ENCODE measurements at places on chromosomes 3 and 15.

GRCh38 chr3:2783261-2783660 is 326.9 kb downstream of the IL5RA start:
- no peak for DNase-seq

DNA sequence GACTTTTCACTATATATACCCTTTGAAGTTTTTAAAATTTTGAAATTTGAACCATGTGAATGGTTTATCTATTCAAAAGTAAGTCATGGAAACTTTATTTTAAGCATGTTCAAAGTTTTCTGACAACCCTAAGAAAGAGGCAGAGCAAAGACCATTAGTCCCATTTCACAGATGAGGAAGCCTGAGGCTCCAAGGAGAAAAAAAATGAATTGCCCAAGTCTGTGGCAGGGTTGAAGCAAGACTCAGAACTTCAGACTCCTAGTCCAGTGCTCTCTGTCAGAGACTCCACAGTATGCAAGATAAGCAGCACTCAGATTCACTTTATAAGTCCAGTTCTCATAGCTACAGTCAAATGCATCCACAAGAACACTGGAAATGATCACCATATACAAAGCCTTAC is 4.5 kb downstream of the RAB43 start:
- no peak for DNase-seq

- no peak for DNase-seq
Observed at GRCh38 chr15:60049948-60050347, 45.8 kb downstream of the FOXB1 start.

GRCh38 chr15:43168192-43169107 is 16.8 kb upstream of the CCNDBP1 start:
- DNase-seq, result peak; percentile 2

DNA sequence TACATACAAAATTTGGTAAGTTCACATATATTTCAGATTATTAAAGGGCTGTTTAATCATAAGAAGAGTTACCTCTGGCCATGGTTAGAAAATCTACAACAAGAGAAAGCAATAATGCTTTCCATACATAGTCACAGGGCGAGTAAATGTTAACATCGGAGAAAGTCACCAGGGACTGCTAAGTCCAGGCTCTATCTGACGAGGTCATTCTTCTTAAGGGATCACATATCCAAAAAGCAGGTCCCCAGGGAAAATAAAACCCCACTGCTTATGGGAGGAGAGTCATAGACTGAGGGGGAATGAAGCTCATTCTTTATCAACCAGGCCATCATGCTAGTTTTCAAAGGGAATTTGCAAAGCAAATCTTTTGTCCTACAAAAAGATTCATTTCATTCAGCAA is 3.1 kb downstream of the PCYT1A start:
- DNase-seq, result peak; percentile 40

- no peak for DNase-seq
Observed at GRCh38 chr3:155658671-155659261, 86.1 kb downstream of the PLCH1 start.

- DNase-seq, result no peak
Observed at GRCh38 chr3:189941679-189942078, 179.0 kb downstream of the P3H2 start.

DNA sequence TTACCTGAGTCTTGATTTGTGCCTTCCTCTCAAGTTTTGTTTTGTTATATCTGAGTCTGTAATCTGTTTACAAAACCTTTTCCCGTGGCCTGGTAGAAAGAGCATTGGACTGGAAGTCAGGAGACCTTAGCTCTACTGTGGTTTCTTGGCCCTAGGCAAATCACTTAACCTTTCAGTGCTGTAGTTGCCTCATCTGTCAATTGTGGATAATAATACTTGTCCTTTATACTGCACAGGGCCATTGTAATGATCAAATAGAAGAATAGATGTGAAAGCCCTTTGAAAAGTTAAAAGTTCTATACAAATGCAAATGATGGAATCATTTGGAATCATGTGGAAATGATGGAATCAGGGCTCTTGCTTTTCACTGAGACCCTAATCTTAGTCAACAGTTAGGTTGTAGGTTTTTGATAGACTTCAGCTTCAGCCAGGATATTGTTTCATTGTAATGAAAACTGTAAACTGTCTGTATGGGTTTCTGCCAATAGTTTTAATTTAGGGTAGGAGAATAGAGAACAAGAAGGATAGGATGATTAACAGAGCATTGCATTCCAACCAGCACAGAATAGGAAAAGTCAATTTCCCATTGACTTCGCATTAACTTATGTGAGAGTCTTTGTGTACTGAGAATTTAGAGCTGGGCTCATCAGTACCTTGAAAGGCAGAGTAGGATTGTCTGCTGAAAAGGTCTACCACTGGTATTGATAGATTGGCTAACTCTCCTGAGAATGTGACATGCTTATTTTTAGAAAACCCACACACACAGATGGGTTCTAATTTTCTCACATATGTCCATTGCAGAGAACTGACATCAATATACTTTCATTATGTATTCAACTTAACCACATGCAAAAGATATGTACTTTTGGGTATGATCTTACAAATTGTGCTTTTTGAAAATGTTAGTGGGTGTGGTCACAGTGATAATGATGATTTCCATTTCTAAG is 21.8 kb downstream of the MAP2K5 start:
- DNase-seq, result no peak

GRCh38 chr3:101643861-101644613 is 32.9 kb downstream of the ZBTB11 start:
- no peak for DNase-seq

DNA sequence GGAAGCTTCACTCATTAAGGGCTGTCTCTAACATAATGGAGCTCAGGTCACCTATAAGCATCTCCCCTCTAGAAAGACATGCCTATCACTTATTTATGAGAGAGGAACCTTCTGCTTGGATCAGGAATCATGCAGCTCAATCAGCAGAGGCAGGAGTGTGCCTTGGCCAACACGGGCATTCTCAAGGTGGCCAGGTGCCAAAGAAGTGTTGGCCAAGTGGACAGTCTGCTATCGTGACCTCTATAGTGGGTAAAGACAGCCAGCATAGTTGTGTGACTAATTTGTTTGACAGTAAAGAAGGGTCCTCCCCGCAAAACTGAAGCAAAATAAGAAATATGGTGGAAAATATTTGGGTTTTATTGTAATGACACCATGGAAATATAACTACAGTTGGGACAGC is 14.7 kb upstream of the AGTR1 start:
- no peak for DNase-seq

DNA sequence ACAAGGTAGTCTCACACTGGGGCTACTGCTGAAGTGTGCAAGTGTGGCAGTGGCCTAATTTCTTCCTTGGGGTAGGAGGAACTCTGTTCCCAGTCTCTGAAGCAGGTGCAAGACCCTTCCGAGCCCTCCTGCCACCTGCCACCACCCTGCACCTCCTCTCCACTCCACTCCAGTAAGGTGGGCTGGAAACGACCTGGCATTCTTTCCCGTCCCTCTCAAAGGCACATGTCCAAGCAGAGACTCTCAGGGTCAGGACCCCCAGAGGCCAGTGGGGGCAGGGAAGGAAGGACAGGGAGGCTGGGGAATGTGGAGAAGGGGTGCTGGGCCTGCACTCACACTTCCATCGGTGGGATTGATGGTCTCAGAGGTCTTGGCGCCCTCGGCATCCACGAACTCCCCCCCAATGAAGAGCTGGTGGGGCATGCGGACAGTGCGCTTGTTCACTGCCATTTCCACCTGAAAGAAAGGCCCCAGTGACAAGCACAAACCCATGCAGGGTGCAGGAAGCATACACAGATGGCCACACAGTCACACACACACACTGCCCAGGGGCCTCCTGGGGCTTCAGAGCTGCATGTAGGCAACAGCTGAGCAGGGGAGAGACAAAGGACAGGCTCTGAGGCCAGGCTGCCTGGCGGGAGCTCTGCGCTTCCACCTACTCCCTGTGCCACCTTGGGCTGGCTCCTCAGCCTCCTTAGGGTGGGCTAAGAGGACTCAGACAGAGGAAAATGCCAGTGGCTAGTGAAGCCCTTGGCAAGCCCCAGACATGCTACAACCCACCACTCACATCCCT is 43.8 kb downstream of the ALDH1L1 start:
- no peak for DNase-seq

GRCh38 chr3:71356265-71356664 is 227.3 kb downstream of the FOXP1 start:
- no peak for DNase-seq

GRCh38 chr15:57297163-57297593 is 79.1 kb upstream of the CGNL1 start:
- no peak for DNase-seq

GRCh38 chr3:40624189-40624769 is 99.5 kb downstream of the ZNF621 start:
- no peak for DNase-seq

GRCh38 chr3:136022529-136023263 is 57.2 kb downstream of the PPP2R3A start:
- no peak for DNase-seq

GRCh38 chr15:38795471-38796245 is 231.0 kb upstream of the RASGRP1 start:
- DNase-seq, result no peak

- DNase-seq, result peak; percentile 48
Observed at GRCh38 chr3:57151021-57151449, 14.1 kb downstream of the IL17RD start.

- DNase-seq, result no peak
Observed at GRCh38 chr3:195535293-195535692, 7.8 kb downstream of the PPP1R2 start.

DNA sequence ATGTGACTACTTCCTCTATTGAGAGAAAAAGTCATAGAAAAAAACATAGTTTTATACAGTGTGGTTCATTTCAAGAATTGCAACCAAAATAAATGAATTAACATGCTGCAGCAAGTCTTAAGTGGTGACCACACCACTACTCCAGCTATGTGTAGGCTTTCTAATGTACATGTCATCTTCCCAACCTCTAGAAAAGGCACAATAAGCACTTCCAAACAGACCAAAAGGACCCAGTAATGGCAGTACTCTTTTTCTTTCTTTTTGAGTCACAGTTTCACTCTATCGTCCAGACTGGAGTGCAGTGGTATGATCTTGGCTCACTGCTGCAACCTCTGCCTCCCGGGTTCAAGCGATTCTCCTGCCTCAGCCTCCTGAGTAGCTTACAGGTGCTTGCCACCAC is 219.3 kb upstream of the KBTBD8 start:
- DNase-seq, result no peak

DNA sequence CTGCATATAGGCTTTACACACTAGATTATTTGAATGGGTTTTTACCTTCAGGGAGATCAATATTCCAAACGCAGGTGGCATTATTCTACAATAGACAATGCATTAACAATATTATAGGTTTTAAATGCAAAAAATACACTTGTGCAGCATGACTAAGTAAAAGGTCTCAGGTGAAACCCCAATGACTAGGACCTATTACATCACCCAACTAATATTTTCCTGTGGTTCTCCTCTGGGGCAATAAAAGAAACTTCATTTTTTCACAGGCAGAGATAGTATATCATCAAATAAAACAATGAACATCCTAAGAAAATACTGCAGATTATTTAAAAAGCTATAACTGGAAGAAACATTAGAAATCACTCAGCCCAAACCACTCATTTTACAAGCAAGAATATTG is 375.3 kb downstream of the ROBO1 start:
- DNase-seq, result no peak

GRCh38 chr3:143060906-143061305 is 58.7 kb upstream of the CHST2 start:
- no peak for DNase-seq

DNA sequence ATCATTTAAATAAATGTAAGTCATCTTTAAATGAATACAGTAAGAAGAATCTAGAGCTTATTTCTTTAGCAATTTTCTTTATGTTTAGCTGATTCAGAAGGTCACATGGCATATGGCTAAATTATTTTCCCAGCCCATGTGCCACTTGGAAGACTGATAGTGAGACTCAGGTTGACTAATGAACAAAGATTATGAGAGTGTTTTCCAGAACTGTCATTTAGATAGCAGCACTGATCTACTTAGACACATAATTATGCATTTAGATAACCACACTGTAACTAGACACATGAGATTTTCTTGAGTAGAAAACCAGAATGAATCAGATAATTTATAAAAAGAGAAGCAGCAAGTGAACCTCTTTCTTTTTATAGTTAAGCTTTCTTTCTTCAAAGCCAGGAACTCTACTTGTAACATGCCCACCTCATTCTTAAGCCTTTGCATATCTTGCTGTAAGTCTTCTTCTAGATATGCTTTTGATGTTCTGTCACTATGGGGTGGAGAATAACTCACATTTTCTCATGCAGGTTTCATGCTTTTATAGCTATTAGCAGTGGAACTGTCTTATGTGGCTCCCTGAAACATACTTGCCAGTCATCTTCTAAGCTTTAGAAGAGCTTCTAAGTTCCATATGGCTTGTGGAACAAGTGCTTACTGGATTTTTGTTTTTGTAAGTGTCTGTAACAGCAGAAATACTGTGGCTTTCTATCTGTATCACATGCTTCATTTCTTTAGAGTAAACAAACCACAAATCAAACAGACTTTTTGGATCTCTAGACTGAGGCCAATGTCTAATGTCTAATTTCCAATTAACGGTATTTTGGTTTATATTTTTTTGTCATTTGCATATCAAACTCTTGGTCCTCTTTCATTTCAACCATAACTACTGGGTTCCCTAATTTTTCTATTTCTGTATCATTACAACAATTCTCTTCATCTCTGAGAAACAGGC is 101.4 kb downstream of the LMLN start:
- DNase-seq, result no peak

DNA sequence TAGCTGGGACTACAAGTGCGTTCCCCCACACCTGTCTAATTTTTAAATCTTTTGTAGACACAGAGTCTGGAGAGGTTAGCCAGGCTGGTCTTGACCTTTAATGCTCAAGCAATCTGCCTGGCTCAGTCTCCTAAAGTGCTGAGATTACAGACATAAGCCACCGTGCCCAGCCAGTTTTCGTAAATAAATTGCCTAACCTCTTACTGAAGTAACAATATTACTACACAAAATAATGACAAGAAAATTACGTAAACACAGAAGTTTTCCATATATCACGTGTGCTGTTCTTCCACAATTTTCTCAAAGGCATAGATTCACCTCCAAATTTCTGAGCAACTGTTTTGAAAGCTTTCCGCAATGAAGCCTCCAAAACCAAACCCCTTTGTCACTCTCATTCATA is 58.1 kb upstream of the PROK2 start:
- DNase-seq, result no peak

- DNase-seq, result peak; percentile 76
Observed at GRCh38 chr3:58161435-58162398, 49.1 kb downstream of the DNASE1L3 start.

- no peak for DNase-seq
Observed at GRCh38 chr3:161343986-161344385, 27.3 kb downstream of the SPTSSB start.

GRCh38 chr15:43948691-43949325 is 122.0 kb downstream of the WDR76 start:
- DNase-seq, result no peak

- peak; percentile 72 for DNase-seq
Observed at GRCh38 chr15:75836959-75837334, 6.3 kb upstream of the UBE2Q2 start.

GRCh38 chr3:184968115-184968514 is 156.1 kb downstream of the VPS8 start:
- no peak for DNase-seq

- DNase-seq, result peak; percentile 91
Observed at GRCh38 chr3:47989981-47990440, 26.2 kb downstream of the MAP4 start.

- DNase-seq, result peak; percentile 13
Observed at GRCh38 chr3:135887220-135887619, 78.3 kb upstream of the PPP2R3A start.
